GM23248 (cell line): ENCODE measurements at places on chromosomes 4 and X. TPM values are rescaled to one million over a fixed set of nuclear protein-coding genes. Genes with fewer than 3 reads are reported as not detected.

GRCh38 chrX:136767104-136767941, 13.4 kb downstream of the ARHGEF6 start:
- H3K27me3 ChIP-seq = no peaks in the 10 kb centered on the region
- no peaks in the 10 kb centered on the region for H3K36me3 ChIP-seq
- peaks cover 8% of the 10 kb centered on the region for H3K4me1 ChIP-seq
- peak overlapping the region; percentile 76 for H3K4me3 ChIP-seq
- peak; percentile 75 for DNase-seq

DNA sequence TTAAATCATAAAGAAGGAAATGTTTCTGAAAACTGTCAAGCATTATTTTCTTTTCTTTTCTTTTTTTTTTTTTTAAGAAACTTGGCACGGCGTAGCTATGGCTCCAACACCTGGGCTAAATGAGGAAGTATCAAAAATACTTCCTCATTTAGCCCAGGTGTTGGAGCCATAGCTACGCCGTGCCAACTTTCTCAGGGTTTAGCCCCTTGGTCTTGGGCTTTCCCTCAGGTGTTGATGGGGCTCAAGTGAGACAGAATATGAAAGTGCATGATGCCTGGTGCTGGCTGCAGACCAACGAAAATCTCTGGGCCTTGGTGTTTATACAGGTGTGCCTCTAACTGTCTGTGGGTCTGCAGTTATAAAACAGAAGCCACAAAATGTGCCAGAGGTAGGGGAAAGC, 132.7 kb downstream of the ARHGAP24 start:
- H3K27ac ChIP-seq = no peak overlapping the region
- H3K27me3 ChIP-seq = no peaks in the 10 kb centered on the region
- H3K4me1 ChIP-seq = 0 out of 2 replicates have a peak, but pooled peaks cover 4% of the 10 kb centered on the region
- DNase-seq = no peak
- no peaks in the 10 kb centered on the region for H3K36me3 ChIP-seq
- no peak overlapping the region for H3K4me3 ChIP-seq

DNA sequence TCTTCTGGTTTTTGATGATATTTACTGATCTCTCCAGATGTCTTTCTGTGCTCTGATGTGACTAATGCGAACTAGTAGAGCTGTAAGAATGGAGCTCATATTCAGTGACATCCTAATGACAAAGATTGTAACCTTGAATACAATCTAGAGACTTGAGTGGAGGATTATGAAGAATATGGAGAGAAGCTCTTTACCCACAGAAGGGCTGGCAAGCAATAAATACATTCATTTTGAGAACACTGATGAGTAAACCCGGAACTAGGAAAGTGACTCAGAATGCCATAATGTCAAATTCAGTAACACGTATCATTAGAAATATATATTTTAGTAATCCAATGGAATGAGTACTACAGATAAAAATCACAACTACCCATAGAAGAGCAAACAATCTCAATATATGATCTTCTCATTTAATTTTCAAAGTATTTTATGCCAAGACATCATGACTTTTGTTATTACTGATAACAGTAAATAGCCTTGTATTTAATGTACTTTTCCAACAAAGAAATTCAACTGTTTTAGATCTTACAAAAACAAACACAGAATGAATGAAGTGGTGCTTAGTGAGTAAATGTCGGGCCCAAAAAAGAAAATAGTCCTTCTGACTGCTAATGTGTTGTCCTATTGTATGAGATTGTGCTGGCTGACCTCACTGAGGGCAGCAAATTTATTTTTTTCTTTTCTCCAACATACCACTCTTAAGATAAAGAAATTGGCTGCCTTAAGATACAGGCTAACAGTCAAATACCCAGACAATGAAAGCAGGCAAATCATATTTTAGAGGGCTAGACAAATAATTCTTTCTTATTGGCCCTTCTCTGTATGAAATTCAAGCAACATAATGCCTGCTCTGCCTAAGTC, 49.2 kb upstream of the HDAC8 start:
- H3K4me3 ChIP-seq = peak overlapping the region; percentile 35
- peak; percentile 71 for DNase-seq
- H3K27ac ChIP-seq = peak overlapping the region; percentile 65
- H3K36me3 ChIP-seq = no peaks in the 10 kb centered on the region
- H3K27me3 ChIP-seq = no peaks in the 10 kb centered on the region

DNA sequence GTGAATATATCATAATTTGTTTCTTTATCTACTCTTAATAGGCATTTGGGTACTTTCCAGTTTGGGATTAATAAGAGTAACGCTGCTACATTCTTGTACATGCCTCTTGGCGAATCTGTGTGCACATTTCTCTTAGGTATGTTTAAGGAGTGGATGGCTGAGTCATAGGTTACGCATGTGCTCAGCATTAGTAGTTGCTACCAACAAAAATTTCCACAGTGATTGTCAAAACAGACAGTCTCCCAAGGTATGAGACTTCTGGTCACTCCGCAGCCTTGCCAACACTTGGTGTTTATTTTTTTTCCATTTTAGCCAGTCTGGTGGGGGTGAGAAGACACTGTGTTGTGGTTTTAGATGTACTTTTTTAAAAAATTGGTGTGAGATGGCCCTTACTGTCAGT, 44.6 kb downstream of the FGFBP1 start:
- H3K4me3 ChIP-seq = no peak overlapping the region
- DNase-seq = peak; percentile 96

DNA sequence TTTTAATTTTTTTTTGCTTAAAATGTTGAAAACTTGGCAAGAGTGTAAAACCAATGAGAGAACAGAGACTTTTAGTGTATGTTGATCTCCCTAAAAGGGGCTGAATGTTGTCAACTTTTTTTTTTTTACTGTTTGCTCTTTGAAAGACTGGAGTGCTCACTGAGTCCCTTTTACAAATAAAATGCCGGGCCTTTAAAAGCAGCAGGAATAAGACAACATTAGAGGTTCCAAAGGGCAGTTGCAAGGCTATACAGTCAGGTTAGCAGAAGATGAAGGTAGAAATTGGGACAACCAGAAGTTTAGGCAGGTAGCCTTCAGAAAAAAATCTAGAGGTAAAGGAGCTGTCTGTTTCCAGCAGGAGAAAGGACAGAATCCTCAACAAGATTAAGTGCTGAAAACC, 132.5 kb upstream of the HTR2C start:
- no peak for DNase-seq
- H3K4me3 ChIP-seq = no peak overlapping the region
- no peak overlapping the region for H3K27ac ChIP-seq
- H3K27me3 ChIP-seq = no peaks in the 10 kb centered on the region
- no peaks in the 10 kb centered on the region for H3K36me3 ChIP-seq

GRCh38 chr4:25080571-25080970, 49.8 kb upstream of the LGI2 start:
- H3K27me3 ChIP-seq = peaks cover 22% of the 10 kb centered on the region
- H3K36me3 ChIP-seq = no peaks in the 10 kb centered on the region
- H3K4me3 ChIP-seq = no peak overlapping the region

- no peak overlapping the region for H3K27ac ChIP-seq
- no peak overlapping the region for H3K4me3 ChIP-seq
- H3K4me1 ChIP-seq = no peaks in the 10 kb centered on the region
- H3K27me3 ChIP-seq = no peaks in the 10 kb centered on the region
Measured at GRCh38 chrX:6383488-6383887, 151.4 kb downstream of the VCX3A start.

- no peaks in the 10 kb centered on the region for H3K36me3 ChIP-seq
- no peaks in the 10 kb centered on the region for H3K4me1 ChIP-seq
- no peak overlapping the region for H3K27ac ChIP-seq
- no peak for DNase-seq
- H3K27me3 ChIP-seq = no peaks in the 10 kb centered on the region
Measured at GRCh38 chr4:127421437-127421836, 211.3 kb upstream of the INTU start.

BEX1 gene
- polyA plus RNA-seq = 79.4 and 79.9 TPM in 2 replicates

DNA sequence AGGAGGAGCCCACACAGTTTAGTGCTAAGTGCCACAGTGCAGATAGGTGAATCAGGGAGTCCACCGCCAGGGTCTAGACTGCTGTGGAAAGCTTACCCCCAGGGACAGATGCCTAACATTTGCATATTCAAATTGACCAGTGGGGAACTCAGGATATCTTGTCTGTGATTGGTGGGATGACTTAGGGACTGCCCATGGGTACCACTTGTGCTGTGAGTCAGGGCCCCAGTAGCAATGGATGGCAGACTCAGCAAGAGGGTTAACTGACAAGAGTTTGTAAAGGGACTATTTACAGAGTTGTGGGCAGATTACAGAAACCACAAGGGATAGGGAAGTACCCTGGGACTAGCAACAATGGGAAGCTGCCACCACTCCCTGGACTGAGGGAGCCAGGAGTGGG, 282.1 kb downstream of the BCOR start:
- no peak overlapping the region for H3K4me3 ChIP-seq
- H3K36me3 ChIP-seq = no peaks in the 10 kb centered on the region
- no peak for DNase-seq
- no peak overlapping the region for H3K27ac ChIP-seq
- no peaks in the 10 kb centered on the region for H3K27me3 ChIP-seq

PPP4R3C gene
- not detected in 2 replicates for polyA plus RNA-seq

DNA sequence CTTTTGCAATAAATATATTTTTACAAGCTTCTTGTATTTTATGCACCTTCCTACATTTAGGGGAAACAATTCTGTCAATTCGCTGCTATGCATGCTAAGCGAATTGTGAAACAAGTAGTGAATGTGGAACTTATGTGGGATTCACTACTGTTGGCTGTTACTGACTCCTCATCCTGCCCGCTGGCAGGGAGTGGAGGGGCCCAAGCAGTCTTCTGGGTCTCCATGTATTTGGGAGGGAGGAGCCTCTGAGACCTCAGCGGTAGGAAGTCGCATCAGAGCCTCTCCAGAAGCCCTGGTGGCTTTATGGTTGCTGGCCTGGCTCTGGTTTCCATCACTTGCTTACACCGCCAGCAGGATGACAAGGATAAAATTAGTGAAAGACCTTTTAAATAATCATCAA, 3.7 kb upstream of the SETD7 start:
- no peaks in the 10 kb centered on the region for H3K36me3 ChIP-seq
- no peak for DNase-seq
- no peak overlapping the region for H3K4me3 ChIP-seq
- H3K4me1 ChIP-seq = peaks cover 9% of the 10 kb centered on the region; the same call in 1 of the 2 replicates
- H3K27ac ChIP-seq = no peak overlapping the region

GRCh38 chrX:44876767-44877166, 3.8 kb downstream of the KDM6A start:
- no peak overlapping the region for H3K27ac ChIP-seq
- DNase-seq = no peak
- H3K4me1 ChIP-seq = peaks cover 5% of the 10 kb centered on the region; the same call in 1 of the 2 replicates
- no peak overlapping the region for H3K4me3 ChIP-seq

MAB21L2 gene
- not detected in 2 replicates for polyA plus RNA-seq

DNA sequence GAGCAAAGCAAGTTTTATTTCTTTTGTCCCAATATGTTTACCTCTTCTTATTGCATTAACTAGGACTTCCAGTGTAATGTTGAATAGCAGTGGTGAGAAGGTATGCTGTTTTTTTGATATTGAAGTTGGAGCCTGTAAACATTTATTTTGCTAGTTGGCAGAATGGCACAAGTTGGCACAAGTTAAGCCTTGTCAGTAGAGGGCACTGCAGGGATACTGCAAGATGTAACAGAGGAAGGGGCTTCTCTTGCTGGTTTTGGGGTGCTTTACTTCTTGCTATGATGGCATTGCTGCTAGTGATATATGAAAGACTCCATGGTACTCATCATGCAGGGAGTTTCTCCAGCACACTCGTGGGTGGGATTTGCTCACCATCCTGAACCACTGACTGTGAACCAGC, 327.3 kb upstream of the ARX start:
- DNase-seq = no peak
- H3K27me3 ChIP-seq = no peaks in the 10 kb centered on the region
- no peaks in the 10 kb centered on the region for H3K4me1 ChIP-seq
- no peaks in the 10 kb centered on the region for H3K36me3 ChIP-seq
- no peak overlapping the region for H3K27ac ChIP-seq

CYTL1 gene
- 0.84 and 1.1 TPM in 2 replicates for polyA plus RNA-seq

PPAT gene
- polyA plus RNA-seq = 8.0 and 8.6 TPM in 2 replicates

PPP2R2C gene
- polyA plus RNA-seq = not detected in 2 replicates

GPC4 gene
- 6.4 and 7.0 TPM in 2 replicates for polyA plus RNA-seq
